ENCODE measurements at places on chromosomes 12 and 14. TPM values are rescaled to one million over a fixed set of nuclear protein-coding genes. Genes with fewer than 3 reads are reported as not detected.
A peak's percentile ranks its signal among the peaks of the same experiment; 100 is the strongest.

DNA sequence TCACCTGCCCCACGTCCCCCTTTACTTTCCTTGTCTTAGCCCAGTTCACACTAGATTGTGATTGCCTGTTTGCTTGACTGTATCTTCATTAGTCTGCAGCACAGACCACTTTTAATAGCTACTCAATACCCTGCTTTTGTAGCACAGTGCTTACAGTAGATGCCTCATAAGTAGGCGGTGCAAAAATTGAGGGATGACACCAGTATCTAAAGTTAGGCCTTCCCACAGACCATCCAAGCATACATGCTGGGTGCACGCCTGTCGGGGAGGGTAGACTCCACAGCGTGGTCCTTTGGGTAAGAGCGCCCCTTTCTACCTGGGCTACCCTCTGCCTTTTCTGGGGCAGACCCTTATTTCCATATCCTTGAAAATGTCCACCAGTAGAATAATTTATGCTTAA, 140.8 kb downstream of the GCH1 start:
- no peak for DNase-seq

C1S gene
- 64.9 TPM for polyA plus RNA-seq

GRCh38 chr12:93214523-93215289, 163.0 kb upstream of the NUDT4 start:
- DNase-seq, result no peak

DNA sequence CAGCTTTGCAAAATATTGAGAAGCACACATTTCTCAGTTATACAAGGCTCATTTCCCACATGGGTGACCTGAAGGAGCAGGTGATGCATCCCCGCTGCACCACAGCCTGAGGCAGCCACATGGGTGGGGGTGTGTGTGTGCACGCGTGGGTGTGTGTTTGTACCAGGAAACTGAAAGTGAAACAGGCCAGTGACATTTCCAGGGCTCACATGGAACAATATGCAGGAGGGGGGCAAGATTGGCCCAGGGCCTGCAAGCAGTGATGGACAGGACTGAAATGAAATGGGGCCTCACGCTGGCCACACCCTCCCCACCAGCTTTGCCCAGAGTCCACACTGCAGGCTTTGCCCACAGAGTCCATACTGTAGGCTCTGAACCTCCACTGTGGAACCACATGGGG, 154.2 kb upstream of the PARP11 start:
- DNase-seq, result no peak

DNA sequence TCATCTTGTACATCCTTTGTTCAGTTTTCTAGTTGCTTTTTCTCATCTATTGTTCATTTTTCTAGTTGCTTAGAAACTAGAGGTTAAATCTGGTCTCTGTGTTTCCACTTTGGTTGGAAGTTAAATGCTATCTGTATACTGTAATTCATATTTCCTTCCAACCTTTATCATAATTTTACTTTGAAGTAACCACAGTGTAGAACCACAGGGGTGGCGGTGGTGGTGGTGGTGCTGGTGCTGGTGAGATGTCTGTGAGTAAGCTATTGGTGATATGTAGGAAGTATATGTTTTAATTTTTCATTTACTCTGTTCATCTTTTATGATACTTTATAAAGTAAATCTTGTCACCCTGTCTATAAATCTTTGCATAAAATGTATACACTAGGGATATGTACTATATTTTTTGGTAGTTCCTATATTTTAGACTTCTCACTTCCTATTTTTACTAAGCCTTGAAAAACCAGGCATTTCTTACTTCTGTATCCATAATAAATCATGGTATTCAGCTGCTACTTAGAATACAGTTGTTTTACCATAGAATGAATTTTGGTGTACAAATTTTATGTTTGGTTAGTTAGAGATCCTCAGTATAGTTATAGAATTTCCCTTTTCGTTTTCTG, 31.9 kb downstream of the CCDC91 start:
- DNase-seq, result no peak

- no peak for DNase-seq
These were observed 64.4 kb upstream of the TRHDE start for GRCh38 chr12:72207486-72208409.

DNA sequence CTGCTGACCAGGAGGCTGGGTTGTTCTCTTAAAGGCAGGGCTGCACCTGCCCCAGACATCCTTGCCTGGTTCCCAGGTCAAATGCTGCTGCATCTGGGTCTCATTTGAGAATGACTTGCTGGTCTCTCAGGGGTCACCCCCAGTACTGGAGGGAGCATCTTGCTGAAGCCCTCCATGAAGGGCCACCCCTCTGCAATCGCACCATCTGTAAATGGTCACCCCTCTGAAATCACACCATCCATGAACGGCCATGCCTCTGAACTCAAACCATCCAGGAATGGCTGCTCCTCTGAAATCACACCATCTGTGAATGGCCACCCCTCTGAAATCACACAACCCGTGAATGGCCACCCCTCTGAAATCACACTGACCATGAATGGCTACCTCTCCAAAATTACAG, 7.3 kb upstream of the SERPINA6 start:
- DNase-seq, result no peak

FAM90A1 gene
- not detected for polyA plus RNA-seq

CDCA3 gene
- 1.5 TPM for polyA plus RNA-seq

PCED1B gene
- 1.6 TPM for polyA plus RNA-seq

MEG3 gene
- polyA plus RNA-seq, result 7.7 TPM

- no peak for DNase-seq
These were observed 497.0 kb downstream of the TMEM121 start for GRCh38 chr14:106023411-106023810.

- DNase-seq, result no peak
These were observed 4.1 kb upstream of the CYP46A1 start for GRCh38 chr14:99679996-99680395.

DNA sequence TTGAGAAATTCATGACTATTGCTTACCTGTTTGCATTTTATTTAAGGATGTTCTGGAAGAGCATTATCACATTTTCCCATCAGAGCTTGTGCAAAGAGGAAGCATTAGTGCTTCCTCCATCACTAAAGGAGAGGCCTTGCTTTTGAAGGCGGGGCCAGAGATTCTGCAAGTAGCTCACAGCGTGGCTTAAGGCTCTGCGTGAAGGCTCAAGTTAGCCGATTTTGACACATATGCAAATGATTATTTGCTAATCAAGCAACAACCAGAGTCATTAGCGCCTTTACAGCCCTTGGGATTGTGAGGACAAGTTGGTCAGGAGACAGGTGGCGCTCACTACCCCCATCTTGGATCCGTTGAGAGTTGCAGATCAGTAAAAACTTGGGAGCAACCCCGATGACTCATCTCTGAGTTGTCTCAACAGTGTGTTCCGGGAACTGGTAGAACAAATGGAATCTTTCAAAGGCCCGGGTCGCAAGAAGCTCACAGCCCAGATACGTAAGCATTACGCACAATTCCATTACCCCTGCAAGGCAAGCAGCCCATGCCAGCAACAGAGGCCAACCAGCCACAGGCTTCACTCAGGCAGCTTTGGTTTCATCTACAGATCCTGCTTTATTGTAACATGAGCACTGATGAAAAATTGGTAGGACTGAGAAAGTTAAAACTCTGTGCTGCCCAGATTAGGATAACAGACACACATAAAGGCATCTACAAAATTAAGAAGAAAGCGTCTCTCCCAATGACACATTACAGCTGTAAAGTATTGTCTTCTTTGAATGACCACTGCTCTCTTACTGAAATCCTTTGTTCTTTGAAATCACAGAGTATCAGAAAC, 34.9 kb upstream of the SPTSSA start:
- DNase-seq, result peak; percentile 69

- DNase-seq, result no peak
These were observed 32.6 kb downstream of the ETNK1 start for GRCh38 chr12:22657538-22657937.

- DNase-seq, result no peak
These were observed 13.1 kb downstream of the BATF start for GRCh38 chr14:75535164-75535898.

GRCh38 chr14:25461780-25462179, 411.8 kb upstream of the STXBP6 start:
- DNase-seq, result no peak

GRCh38 chr12:99043319-99043914, 398.3 kb downstream of the APAF1 start:
- peak; percentile 57 for DNase-seq

- no peak for DNase-seq
These were observed 41.7 kb downstream of the NPAS3 start for GRCh38 chr14:32980178-32980901.

DNA sequence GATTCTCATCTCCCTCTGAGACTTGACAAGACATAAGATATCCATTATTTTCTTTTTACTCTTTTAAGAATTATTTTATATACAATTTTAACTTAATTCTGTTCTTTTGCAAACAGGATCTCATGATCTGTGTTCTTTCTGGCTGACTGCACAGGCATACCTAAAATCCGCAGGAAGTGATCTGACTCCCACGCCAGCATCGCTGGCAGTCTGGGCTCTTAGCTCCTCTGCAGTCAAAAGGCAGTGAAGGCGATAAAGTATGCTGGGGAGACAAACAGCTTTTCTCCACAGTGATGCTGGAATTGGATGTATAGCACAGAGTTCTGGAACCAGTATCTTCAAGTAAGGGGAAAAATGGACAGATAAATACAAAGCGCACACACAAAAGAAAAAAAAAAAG, 52.4 kb downstream of the DICER1 start:
- DNase-seq, result no peak

PDZRN4 gene
- polyA plus RNA-seq, result 0.04 TPM

DNA sequence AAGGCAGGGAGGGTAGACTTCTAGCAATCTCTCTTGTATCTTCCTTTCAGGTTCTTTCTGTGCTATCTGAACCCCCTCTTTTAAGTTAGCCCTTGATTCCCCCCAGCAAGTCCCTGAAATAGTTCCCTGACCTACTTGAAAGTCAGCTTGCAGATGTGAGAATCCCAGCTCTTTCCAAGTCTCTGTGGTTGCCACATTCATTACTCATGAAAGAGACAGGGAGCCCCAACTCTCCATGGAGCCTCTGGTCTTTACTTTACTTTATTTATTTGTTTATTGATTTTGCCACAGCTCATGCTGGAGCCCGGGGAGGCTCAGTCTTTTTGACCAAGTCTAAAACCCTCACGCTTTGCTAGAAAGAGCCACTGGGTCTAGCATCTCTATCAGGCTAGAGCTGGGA, 193.6 kb upstream of the FAR2 start:
- DNase-seq, result no peak

DNA sequence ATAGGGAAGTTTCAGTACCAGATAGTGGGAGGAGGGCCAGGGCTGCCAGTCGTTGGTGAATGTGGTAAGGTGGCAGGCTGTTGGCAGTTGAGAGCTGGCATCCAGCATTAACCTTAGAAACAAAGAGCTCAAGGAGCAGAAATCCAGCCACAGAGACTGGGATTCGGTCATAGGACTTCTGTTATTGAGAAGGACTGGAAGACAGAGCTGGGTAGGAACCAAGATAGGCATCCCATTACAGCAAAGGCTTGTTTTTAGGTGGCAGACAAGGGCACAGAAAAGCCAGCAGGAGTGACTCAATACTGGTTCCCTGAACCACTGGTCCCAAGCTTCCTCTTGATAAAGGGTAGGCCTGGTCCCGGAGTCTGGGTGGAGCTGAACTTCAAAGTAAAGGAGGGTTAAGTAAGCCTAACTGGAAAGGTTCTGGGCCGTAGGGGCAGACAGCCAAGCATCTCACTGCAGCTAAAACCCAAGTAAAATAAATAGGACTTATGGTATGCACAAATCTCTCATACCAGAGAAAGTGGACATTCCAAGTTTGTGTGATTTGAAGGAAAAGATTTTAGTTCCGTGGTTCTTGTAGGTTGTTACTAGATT, 147.9 kb downstream of the ETV6 start:
- no peak for DNase-seq

DNA sequence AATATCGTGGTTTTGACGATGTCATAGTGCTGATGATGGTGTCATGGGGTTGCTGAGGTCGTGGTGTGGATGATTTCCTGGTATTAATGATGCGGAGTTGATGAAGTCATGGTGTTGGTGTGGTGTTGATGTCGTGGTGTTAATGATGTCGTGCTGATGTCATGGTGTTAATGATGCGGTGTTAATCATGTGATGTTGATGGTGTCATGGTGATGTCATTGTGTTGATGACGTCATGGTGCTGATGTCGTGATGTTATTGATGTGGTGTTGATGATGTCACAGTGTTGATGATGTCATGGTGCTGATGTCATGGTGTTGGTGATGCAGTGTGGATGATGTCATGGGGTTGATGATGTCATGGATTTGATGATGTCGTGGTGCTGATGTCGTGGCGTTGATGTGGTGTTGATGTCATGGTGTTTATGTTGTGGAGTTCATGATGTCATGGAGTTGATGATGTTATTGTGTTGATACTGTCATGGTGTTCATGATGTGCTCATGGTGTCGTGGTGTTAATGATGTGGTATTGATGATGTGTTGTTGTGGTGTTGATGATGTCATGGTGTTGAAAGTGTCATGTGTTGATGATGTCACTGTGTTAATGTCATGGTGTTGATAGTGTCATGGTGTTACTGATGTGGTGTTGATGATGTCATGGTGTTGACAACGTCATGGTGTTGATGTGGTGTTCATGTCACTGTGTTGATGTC, 48.5 kb upstream of the RIMBP2 start:
- DNase-seq, result no peak

DNA sequence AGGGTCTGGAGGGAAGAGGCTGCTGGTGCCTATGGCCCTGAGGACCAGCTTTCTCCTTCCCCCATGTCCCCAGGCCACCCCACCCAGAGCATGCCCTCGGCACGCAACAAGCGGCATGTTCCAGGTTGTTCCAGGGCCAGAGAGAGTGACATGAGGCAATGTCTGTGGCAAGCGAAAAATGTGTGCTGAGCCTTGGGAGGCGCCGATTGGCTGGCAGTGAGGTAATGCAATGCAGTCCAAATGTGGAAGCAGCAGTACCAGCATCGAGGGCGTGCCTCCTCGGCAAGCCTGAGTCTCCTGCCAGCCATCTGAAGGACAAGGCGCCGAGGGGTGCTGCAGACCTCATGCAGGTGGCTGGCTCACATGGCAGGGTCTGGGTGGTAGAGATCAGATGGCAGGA, 423.8 kb downstream of the NRXN3 start:
- DNase-seq, result no peak

B4GALNT1 gene
- polyA plus RNA-seq, result 2.4 TPM

DNA sequence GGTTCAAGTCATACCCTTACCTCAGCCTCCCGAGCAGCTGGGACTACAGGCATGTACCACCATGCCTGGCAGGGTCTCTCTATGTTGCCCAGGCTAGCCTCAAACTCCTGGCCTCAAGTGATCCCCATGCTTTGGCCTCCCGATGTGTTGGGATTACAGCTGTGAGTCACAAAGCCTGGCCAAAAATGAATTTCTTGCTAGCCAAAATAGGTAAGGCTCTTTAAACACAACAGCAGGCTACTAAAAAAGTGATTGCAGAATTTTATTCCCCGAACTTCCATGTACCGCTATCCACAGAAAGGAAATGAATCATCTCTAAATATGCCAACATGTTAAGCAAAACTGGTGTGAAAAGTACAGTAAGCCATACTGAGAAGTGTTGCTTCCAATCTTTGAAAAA, 50.6 kb downstream of the WDHD1 start:
- no peak for DNase-seq

GRCh38 chr12:45518291-45519235, 210.9 kb upstream of the ARID2 start:
- no peak for DNase-seq

Data from heart right ventricle (tissue), 16 donors.